ENCODE measurements at places on chromosomes 1 and 21.
A peak's percentile ranks its signal among the peaks of the same experiment; 100 is the strongest.

GRCh38 chr1:186234976-186235686, 139.9 kb downstream of the TPR start:
- no peak for DNase-seq

GRCh38 chr1:4090556-4090955, 190.5 kb upstream of the C1orf174 start:
- no peak for DNase-seq

DNA sequence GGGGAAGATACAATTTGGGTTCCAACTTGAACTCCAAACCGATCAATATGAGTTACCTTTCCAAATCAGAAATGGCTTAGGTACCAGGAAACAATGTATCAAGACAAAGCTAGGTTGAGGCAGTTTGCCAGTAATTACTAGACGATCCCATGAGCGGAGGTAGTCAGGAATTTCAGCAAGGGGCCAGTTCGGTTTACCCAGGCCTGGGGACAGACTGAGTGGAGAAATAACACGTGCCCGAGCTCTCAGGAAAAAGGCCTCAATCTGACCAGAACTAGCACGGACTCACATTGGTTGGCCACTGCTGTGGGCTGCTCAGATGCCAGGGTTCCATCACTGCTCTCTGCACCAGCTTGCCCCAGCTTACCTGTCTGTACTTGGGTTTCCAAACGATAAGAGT, 15.3 kb downstream of the CLSTN1 start:
- DNase-seq: no peak

GRCh38 chr1:215530401-215530984, 36.6 kb upstream of the KCTD3 start:
- DNase-seq: no peak

DNA sequence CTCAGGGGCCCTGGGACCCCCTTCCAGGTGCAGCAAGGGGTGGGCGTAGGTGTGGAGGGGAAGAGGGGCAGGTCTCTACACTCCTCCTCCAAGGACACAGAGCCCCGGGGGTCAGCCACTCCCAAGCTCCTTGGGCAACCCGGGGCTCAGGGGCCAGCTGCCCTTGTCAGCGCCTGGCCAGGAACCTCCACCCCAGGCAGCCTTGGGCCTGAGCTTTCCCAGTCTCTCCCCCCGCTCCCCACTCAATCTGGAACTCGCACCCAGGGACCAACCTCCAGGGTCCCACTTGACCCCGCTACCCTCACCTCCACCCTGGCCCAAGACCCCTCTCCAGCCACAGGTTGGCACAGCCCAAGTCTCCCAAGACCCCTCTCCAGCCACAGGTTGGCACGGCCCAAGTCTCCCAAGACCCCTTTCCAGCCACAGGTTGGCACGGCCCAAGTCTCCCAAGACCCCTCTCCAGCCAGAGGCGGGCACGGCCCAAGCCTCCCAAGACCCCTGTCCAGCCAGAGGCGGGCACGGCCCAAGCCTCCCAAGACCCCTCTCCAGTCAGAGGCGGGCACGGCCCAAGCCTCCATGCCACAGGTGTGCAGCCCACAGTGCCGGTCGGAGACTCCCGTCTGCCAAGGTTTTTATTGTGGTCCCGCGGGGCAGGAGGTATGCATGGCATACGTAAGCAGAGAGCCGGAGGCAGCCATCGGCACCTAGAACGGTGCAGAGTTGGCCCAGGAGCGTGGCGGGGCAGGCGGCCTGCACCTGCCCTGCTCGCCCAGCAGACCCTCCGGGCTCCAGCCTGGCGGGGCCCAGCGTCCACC, 3.0 kb downstream of the TNFRSF4 start:
- no peak for DNase-seq

DNA sequence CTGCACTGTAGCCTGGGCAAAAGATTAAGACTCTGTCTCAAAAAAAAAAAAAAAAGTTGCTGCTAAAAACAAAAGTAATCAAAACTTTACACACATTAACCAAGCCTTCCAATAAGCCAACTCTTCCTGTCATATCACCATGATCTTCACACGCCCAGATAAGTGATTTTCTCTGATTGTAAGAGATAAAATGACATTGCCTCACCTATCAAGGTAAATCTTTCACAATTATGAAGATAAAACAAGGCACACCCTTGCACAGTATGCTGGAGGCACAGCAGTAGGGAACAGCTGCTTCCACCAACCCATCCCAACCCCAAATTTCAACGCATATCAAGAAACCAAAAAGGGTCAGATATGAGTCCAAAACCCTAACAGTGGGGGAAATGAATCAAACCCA, 8.8 kb upstream of the TIAM1 start:
- no peak for DNase-seq

- DNase-seq: no peak
Observed at GRCh38 chr1:107358619-107359327, 217.9 kb downstream of the NTNG1 start.

GRCh38 chr1:67791686-67792085, 41.6 kb downstream of the GNG12 start:
- DNase-seq: peak; percentile 81

Data from fibroblast of skin of left biceps (primary cell).